ENCODE measurements at places on chromosomes 12 and 14. TPM values are rescaled to one million over a fixed set of nuclear protein-coding genes. Genes with fewer than 3 reads are reported as not detected.
A peak's percentile ranks its signal among the peaks of the same experiment; 100 is the strongest.

The LRRC10 gene
- 22.0 TPM for polyA plus RNA-seq

The SERPINA5 gene
- 13.2 TPM for polyA plus RNA-seq

The LPAR5 gene
- 0.86 TPM for polyA plus RNA-seq

The IFI27 gene
- polyA plus RNA-seq, result 298 TPM

The TOMM20L gene
- not detected for polyA plus RNA-seq

The GALNT16 gene
- polyA plus RNA-seq, result 33.2 TPM

The OTX2 gene
- not detected for polyA plus RNA-seq

The SOX5 gene
- 1.9 TPM for polyA plus RNA-seq

- DNase-seq, result no peak
Measured at GRCh38 chr12:65125975-65126374, 4.9 kb upstream of the WIF1 start.

GRCh38 chr12:70354787-70355186 is 11.3 kb upstream of the KCNMB4 start:
- no peak for DNase-seq

- DNase-seq, result no peak
Measured at GRCh38 chr12:64127811-64128210, 94.3 kb downstream of the KICS2 start.

DNA sequence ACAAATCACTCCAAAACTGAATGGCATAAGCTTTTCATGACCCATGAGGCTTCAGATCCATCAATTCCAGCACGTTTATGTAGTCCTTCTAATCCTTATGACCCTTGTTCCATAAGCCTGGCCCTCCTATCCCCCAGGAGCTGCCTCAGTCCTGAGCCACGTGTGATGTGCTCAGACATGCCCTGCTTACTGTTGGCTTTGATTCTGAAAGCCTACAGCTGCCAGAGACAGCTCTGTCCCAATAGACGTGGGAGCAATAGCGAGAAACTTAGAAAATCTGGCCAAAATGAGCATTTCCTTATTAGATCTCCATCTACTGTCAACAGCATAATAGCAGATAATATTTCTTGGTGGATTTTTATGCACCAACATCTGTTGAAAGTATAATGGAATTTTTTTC is 33.2 kb downstream of the DUSP6 start:
- no peak for DNase-seq

GRCh38 chr12:110116623-110117022 is 7.5 kb upstream of the IFT81 start:
- no peak for DNase-seq

- no peak for DNase-seq
Measured at GRCh38 chr14:54554401-54554800, 12.5 kb upstream of the SAMD4A start.

DNA sequence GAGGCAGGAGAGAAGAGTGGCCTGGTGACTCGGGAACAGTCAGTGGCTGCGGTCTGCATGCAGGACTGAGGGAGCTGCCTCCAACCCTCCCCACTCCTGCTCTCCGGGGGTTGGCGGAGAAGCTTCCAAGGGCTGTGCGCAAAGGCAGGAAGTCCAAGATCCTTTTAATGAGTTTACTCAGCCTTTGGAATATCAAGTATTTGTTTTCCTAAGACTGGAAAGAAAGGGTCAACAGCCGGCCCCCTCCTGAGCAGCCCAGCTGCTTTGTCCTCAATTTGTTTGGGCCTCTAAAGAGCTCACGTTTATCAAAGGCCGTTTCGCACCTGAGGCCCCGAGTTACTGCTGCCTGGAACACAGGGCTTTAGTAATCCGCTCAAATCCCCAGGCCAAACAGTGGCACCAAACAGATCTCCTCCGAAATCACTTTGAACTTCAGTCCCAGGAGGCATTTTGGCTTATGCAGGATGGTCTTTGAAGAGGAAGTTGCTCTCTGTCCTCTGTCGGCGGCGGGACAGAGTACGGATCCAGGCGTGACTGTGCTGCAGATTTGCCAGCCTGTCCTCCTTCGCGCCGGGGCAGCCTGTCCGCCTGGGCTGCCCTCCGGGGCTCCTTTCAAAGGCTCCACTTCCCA is 117.2 kb upstream of the FZD10 start:
- no peak for DNase-seq

DNA sequence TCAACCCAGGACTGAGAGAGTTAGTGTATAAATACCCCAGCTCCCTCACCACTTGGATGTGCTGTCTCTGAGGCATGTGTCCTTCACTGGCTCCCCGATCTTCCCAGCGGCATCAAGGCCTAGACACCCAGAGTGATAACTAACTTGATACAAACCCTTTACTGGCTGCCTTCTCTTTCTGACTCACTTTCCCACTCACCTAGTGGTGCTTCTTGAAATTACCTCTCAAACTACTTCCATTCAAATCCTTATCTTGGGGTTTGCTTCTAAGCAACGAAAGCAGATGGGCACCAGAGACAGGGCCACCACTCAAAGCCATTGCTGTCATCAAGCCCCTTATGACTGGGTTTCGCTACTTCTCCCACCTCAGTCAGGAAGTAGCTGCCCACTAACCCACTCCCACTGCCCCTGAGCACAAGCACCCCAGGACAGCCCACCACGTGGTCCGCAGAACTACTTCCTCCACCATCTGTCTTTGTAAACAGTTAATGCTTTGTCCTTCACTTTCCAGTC is 17.2 kb downstream of the ZFP36L1 start:
- no peak for DNase-seq

DNA sequence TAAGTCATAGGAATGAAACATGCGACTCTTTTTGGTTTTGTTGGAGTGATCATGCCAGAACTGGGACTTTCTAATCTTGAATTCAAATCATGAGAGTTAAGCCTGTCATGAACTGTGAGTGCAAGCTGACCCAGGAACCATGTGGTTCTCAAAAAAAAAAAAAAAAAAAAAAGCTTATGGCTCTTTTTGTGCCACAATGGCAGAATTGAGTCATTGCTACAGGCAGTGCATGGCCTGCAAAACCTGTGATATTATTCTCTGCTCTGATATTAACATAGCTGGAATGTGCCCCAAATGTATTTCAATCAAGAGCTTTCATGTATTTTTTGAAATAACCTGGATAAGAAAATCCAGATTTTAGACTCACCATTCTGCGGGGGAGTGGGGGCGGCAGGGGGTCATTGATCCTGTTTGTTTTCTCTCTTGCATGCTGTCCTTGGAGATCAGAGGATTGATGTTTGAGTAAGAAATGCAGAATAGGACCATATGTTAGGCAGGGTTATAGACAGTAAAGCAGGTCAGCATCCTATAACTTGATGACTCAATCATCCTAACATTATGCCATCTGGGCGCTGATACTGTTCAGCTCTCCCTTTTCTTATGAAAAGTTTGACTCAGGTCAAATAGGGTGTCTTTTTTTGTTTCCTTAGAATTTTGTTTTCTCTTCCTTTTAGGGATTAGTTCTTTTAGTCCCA is 797.4 kb downstream of the DIO2 start:
- DNase-seq, result no peak

- DNase-seq, result no peak
Measured at GRCh38 chr12:69097619-69098368, 141.6 kb upstream of the CPSF6 start.

DNA sequence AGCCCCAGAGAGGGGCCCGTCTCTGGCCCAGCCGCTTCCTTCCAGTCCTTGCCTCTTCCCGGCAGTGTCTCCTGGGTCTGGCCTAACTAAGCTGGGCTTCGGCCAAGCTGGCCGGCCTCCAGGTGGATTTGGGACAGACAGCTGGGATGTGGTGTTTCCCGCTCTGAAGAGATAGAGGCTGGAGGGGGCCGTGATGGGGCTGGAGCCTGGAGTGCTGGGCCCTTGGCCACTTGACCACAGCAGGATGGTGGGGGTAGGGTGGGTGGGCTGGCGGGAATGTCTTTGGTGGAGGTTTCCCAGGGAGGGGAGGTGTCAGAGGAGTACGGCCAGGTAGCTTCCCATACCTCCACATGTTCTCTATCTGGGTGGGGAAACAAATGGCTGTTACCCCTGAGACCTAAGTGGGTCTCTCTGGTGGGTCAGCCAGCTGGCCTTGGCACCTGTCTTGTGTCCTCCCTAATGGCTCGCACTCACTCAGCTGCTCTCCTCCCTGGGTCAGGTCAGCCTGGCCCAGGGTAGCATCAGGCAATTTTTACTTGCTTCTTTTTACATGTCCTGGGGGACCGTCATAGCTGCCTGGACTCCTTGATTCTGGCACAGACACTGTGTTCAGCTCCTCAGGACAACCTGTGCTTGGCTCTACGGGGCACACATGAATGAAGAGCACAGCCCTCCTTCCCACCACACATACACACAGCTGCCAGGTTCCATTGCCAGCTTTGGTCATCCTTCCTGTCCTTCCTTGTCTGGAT is 19.8 kb upstream of the PGF start:
- peak; percentile 89 for DNase-seq

- DNase-seq, result no peak
Measured at GRCh38 chr12:96313606-96314005, 86.6 kb downstream of the CDK17 start.

DNA sequence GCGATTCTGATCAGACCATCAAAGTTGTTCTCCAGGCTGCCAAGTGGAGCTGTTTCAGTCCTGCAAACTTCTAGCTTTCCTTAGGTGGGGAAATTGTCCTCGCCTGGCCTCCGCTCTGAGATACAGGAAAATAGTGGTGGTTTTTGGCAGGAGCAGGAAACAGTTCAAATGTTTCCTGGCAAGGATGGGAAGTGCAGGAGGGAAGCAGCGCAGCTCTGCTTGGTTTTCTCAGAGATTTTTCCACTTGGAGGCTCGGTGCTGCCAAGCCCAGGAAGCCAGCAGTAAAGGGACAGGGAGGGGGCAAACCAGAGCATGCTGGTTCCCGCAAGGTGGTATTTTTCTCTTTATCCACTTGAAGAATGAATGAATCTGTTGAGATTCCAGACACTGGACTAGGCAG is 17.0 kb downstream of the TMEM63C start:
- no peak for DNase-seq

DNA sequence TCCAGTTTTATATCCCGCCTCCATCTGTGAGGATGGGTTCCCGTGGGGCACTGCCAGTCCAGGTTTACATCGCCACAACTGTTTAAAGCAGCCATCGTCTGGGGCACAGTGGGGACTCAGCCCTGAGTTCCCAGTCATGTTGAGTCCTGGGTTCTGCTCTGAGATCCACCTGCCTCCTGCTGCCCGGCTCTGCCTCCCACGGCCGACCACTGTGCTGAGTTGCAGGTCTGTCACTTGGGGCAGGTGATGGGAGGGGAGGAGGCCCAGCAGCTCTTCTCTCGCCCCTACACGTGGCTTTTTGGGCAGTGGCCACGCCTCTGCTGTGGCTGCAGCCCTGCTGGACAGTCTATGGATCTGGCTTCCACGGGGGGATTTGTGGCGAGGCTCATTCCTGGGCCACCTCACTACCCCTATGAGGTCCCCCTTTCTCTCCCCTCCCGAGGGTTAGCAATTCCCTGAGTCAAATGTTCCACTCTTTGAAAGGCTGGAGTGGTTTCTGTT is 143.0 kb downstream of the ADGRD1 start:
- DNase-seq, result peak; percentile 8

- DNase-seq, result no peak
Measured at GRCh38 chr12:37565112-37565511, 751.5 kb upstream of the ALG10B start.

GRCh38 chr14:55693904-55694303 is 113.9 kb downstream of the KTN1 start:
- no peak for DNase-seq

- no peak for DNase-seq
Measured at GRCh38 chr12:60195483-60195882, 599.7 kb downstream of the SLC16A7 start.

- DNase-seq, result peak; percentile 39
Measured at GRCh38 chr12:128259556-128260070, 7.4 kb upstream of the TMEM132C start.

GRCh38 chr12:25677232-25677937 is 124.3 kb upstream of the LMNTD1 start:
- no peak for DNase-seq

GRCh38 chr14:56501909-56502530 is 77.6 kb upstream of the TMEM260 start:
- DNase-seq, result no peak

DNA sequence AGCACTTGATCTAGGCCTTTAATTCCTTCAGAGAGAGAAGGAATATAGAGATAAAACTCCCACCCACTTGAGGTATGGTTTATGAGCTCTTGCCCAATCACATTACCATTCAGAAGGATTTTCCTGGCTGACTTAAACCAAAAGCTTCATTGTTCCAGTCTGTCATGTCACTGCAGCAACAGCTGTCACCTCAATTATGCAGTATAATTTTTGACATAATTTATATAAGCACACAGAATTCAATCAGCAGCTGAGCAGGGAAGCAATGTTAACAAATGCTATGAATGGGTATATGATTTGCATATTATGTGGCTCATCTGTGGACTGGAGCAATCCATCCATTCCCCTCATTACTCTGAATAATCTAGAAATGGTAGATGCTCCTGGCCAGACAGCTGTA is 40.3 kb downstream of the CBX5 start:
- no peak for DNase-seq

DNA sequence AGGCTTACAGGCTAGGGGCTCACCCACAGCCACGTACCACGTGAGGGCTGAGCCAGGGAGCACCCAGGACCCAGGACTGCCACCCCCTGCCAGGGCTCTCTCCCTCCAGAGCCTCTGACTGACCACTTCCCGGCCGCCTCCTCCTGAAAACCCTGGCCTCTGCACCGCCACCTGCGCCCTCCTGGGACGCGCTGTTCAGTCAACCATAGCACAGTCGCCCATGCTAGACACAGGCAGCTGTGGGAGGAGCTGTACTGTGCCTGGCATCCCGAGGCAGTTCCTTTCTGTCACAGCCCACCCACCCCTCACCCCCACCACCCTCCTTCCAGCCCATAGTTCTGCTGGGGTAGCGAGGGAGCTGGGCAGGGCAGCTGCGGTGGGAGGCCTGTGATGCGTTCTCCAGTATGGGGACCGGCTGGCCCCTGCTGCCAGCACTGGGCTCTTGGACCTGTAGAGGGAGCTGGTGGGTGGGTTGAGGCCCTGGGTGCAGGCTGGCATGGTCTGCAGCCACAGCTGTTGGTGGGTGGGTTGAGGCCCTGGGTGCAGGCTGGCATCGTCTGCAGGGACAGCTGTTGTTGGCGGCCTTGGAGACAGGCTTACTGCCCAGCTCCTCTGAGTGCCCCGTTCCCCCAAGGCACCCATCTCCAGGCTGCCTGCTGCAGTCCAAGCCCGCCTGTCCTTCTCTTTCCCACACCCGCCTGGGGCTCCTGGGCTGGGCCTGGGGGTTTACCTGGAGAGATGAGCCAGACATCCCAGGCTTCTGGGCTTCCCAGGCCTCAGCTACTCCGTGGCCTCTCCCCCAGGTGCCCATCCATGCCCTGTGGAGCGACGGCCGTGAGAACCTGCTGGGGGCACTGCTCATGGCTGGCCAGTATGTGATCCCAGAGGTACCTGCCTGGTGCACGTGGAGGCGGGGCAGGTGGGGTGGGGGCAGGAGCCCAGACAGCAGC is 11.5 kb downstream of the ASPG start:
- DNase-seq, result peak; percentile 7

- no peak for DNase-seq
Measured at GRCh38 chr12:45928309-45928708, 62.1 kb downstream of the SCAF11 start.

GRCh38 chr12:66066137-66066928 is 64.2 kb downstream of the LLPH start:
- no peak for DNase-seq

Data from right cardiac atrium (tissue), 5 donors.